Thoracic aorta (tissue), 2 donors: ENCODE measurements at places on chromosomes 1 and 21. TPM values are rescaled to one million over a fixed set of nuclear protein-coding genes. Genes with fewer than 3 reads are reported as not detected.

GRCh38 chr21:45122432-45123132, 48.2 kb downstream of the ADARB1 start:
- no peak for DNase-seq
- no peak overlapping the region for H3K4me3 ChIP-seq
- peaks cover 11% of the 10 kb centered on the region for H3K4me1 ChIP-seq
- H3K27ac ChIP-seq: no peak overlapping the region

- H3K27me3 ChIP-seq: no peaks in the 10 kb centered on the region
- H3K27ac ChIP-seq: no peak overlapping the region
- H3K4me3 ChIP-seq: no peak overlapping the region
- H3K36me3 ChIP-seq: peaks cover 73% of the 10 kb centered on the region
- no peaks in the 10 kb centered on the region for H3K4me1 ChIP-seq
Observed at GRCh38 chr1:156942176-156942575, 21.7 kb downstream of the LRRC71 start.

POU3F1 gene
- total RNA-seq: not detected

F5 gene
- 0.85 TPM for total RNA-seq

DNA sequence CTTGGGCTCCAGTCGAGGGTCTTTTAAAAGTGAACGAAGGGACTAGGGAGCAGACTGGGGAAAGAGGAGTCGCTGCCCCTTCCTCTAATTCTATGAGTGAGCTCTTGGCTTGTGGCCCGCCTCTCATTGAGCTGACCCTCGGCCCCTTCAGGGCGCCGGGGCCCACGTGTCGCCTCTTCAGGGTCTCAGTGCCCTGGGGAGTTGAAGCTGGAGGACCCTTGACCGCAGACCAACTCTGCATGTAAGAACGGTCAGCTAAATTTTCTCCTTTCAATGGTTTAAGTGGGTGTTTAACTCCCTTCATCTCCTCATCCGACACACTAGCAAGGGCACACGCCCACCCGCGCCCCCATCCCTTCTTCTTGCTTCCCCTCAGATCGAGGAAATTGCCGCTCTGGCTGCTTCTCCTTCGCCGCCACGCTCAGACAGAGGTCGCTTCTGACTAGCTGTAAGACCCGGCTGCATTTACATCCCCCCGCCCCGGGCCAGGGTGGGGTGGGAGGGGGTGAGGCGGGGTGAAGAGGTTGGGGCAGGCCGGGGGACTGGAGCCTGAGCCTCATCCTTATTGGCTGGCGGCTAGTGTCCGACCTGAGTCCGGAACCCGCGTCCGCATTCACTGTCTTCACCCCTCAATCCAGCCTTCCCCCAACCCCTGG, 10.9 kb downstream of the NR5A2 start:
- no peak overlapping the region for H3K27ac ChIP-seq
- H3K36me3 ChIP-seq: no peaks in the 10 kb centered on the region
- peak overlapping the region; percentile 73 for H3K4me3 ChIP-seq
- no peak for DNase-seq
- H3K27me3 ChIP-seq: peaks cover 24% of the 10 kb centered on the region

PYHIN1 gene
- total RNA-seq: 6.5 TPM

DNA sequence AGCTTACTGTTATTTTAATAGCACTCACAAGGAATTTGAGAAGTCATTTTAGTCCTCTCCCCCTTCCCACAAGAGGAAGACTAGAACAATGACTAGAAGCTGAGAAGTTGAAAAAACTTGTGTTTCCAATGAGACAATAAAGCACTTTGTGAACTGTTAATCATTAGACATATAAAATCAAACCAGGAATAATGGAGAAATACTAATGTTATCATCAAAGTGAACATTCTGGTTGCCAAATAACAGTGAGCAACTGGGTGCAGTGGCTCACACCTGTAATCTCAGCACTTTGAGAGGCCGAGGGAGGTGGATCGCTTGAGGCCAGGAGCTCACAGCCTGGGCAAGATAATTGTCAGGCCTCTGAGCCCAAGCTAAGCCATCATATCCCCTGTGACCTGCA, 54.0 kb upstream of the RASAL2 start:
- no peak overlapping the region for H3K27ac ChIP-seq
- H3K4me1 ChIP-seq: no peaks in the 10 kb centered on the region
- H3K4me3 ChIP-seq: no peak overlapping the region
- H3K36me3 ChIP-seq: no peaks in the 10 kb centered on the region

DNA sequence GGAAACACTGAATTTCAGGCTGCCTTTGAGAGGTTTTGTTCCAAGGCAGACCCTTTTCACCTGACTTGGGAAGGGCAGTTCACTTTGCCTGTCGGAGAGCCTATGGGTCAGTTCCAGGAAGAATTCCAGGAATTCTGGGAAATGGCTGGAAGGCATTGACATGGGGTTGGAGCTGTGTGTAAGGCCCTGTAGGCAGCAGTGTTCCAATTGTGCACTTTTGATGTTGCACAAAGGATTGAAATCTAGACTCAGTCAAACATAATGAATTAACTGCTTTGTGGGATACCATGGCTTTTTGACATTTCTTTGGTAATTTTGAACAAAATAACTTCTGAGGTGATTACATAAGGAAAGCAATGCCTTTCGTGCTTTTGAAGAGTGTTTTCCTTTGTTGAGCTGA, 184.6 kb downstream of the SDCCAG8 start:
- H3K4me1 ChIP-seq: peaks cover 11% of the 10 kb centered on the region
- no peak for DNase-seq
- no peaks in the 10 kb centered on the region for H3K27me3 ChIP-seq
- H3K36me3 ChIP-seq: no peaks in the 10 kb centered on the region

DNA sequence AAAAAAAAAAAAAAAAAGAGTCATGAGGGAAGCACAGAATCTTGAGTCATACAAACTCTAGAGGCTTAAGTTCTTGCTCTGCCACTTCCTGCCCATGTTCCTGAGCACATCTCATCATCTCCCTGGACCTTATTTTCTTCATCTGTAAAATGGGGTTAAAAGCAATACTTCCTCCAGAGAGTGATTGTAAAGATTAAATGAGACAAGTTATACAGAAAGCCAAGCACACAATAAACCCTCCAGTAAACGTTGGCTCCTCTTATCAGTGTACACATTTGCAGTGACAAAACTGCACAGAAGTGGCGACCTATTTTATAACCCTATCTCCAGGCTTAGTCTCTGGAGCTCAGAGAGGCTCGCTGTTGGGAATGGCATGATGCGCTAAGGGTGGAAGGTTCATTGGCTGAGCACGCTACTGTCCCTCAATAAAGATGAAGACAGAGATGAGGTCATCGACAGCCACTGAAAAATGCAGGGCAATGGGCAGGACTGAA, 82.1 kb downstream of the RRAGC start:
- no peaks in the 10 kb centered on the region for H3K4me1 ChIP-seq
- no peak for DNase-seq
- H3K4me3 ChIP-seq: no peak overlapping the region
- no peak overlapping the region for H3K27ac ChIP-seq

DNA sequence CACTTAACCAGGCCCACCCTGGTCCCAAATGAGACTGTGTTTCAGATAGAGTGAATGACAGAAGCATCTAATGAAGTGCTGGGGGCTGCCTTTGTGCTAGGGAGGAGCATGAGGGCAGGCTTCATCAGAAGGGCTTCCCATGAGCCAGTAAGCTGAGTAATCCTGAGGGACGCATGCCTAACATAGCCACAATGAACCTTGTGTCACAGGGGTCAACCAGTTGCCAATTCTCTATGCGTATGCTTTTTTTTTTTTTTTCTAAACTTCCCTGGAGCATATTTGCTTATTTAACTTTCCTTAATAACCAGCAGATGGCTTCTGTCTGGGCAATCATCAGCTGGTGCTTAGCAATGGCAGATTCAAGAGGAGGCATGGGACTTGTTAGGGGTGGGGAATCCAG, 25.5 kb upstream of the CYP2J2 start:
- no peaks in the 10 kb centered on the region for H3K36me3 ChIP-seq
- no peak overlapping the region for H3K4me3 ChIP-seq
- H3K27ac ChIP-seq: no peak overlapping the region
- no peaks in the 10 kb centered on the region for H3K27me3 ChIP-seq
- H3K4me1 ChIP-seq: no peaks in the 10 kb centered on the region
- DNase-seq: no peak

DNA sequence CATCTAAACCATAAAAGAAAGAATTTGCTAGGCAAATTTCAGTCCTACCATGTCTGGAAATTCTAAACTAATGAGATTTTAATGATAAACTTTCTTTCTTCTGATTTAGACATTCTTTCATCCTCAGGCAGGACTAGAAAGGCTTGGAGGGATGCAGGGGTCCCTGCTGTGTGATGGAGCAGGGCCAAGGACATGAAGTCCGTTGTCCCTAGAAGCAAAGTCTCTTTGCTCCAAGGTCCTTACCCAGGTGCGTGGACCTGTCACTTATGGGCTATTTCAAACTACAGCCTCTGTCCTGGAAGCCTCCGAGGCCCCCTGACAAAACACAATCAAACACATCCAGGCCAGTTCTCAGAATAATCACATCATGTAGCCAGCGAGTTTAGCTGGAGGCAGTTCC, 26.6 kb downstream of the URB1 start:
- H3K4me1 ChIP-seq: peaks cover 32% of the 10 kb centered on the region
- H3K27me3 ChIP-seq: no peaks in the 10 kb centered on the region
- peaks cover 73% of the 10 kb centered on the region for H3K36me3 ChIP-seq
- DNase-seq: no peak
- H3K27ac ChIP-seq: no peak overlapping the region

DNA sequence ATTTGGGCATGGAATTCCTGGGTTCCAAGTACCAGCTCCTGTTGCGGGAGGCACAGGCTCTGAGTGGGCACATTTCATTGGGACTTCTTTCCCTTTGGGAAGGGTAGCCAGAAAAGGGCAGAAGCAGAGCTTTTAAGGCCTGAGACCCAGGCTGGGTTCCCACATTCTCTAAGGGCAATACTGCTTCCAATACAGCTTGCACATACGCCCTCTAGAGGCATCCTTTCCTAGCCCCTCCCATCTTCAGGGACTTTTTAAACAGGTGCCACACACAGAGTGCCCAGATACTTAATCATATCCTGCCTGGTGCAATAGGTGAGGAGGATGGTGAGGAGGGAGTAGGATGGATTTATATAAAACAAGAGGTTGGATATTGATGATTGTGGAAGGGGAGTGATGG, 5.7 kb downstream of the GPR88 start:
- H3K4me3 ChIP-seq: no peak overlapping the region
- H3K27me3 ChIP-seq: peaks cover 7% of the 10 kb centered on the region
- no peaks in the 10 kb centered on the region for H3K36me3 ChIP-seq
- DNase-seq: no peak
- H3K27ac ChIP-seq: no peak overlapping the region
- H3K4me1 ChIP-seq: peaks cover 12% of the 10 kb centered on the region

DNA sequence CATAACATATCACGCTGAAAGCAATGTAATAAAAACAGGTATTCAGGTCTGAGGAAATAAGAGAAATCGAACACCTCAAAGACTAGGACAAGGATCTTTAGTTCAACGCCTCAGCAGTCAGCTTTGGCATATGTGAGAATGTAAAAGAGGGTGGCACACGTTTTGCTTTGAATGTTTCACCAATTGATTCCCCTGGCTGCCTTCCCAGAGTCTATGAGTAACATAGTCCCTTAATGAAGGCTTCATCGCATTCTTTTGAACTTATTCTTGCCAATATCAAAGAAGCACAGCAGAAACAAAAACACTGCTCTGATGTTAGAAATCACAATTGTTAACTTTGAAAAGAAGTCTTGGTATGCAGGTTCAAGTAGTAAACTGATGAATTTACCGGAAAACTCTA, 764.8 kb downstream of the ADGRL2 start:
- H3K4me1 ChIP-seq: peaks cover 23% of the 10 kb centered on the region
- peak; percentile 21 for DNase-seq
- no peaks in the 10 kb centered on the region for H3K36me3 ChIP-seq
- peak overlapping the region; percentile 23 for H3K27ac ChIP-seq
- peak overlapping the region; percentile 0 for H3K4me3 ChIP-seq

CR1L gene
- total RNA-seq: not detected

- H3K4me3 ChIP-seq: no peak overlapping the region
- H3K27me3 ChIP-seq: no peaks in the 10 kb centered on the region
- no peak for DNase-seq
- no peaks in the 10 kb centered on the region for H3K36me3 ChIP-seq
- H3K27ac ChIP-seq: no peak overlapping the region
Observed at GRCh38 chr1:246052603-246053002, 454.5 kb downstream of the SMYD3 start.

DNA sequence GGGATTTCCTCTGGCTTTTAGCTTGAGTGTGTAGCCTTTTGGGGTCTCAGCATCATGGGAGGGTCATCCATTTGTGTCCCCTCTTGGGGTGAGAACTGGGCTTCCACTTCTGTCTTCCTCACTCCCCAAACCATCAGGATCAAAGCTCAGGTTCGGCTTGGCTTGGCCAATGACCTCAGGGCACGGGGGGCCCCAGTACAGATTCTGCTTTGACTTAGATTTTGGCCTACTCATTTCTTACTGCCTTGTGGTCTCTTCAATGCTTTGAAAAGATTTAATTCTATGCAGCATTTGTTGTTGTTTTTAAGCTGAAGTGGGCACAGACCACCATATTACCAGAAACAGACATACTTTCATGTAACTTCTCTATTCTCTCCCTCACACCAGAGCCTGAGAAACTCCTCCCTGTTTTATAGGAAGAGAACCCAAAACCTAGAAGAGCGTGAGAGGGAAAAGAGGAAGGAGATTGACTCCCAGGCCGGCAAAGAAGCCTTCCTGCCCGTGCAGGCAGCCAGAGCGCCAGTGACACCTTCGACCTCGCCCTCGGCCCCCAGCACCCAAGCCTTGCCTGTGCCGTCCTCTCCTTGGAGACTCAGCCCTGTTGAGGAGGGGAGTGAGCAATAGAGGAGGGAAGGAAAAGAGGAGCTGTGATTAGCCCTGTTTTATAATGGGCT, 1.9 kb upstream of the S100A3 start:
- peaks cover 45% of the 10 kb centered on the region for H3K4me1 ChIP-seq
- no peak for DNase-seq
- H3K4me3 ChIP-seq: no peak overlapping the region
- H3K27me3 ChIP-seq: no peaks in the 10 kb centered on the region
- H3K36me3 ChIP-seq: no peaks in the 10 kb centered on the region
- peak overlapping the region; percentile 96 for H3K27ac ChIP-seq

DNA sequence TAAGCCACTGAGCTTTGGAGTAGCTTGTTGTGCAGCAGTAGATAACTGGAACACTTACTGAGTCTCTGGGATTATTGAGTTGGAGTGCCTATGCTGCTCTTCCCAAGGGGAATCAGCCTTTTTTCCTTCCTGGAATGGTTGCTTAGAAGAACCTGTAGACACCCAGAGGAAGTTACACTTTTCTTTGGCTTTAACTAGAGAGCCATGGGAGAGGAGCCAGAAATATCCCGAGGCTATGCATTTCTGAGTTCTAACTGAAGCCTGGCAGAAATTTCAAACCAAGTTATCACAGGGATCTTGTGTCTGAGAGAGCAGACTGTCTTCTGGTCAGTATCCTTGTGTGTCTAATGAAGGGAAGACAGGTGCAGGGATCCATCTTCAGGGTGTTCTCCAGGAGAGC, 28.3 kb downstream of the LAMC1 start:
- H3K27ac ChIP-seq: peak overlapping the region; percentile 29
- no peak for DNase-seq
- H3K4me3 ChIP-seq: peak overlapping the region; percentile 3

DNA sequence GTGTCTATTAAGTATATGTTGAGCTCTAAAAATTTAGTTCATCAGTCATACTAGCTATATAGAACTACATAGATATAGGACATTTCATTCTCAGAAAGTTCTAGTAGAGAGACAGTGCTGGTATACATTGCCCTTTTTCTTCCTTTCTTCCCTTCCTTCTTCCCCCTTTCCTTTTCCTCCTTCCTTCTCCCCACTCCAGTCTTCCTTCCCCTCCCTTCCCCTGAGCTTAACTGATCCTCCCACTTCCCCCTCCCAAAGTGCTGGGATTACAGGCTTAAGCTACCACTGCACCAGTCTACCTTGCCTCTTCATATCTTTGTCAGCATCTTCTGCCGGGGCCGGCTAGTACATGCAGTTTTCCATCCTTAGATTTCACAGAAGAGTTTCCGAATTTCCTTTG, 12.1 kb downstream of the THRAP3 start:
- no peaks in the 10 kb centered on the region for H3K36me3 ChIP-seq
- H3K4me1 ChIP-seq: peaks cover 33% of the 10 kb centered on the region
- H3K27ac ChIP-seq: no peak overlapping the region
- DNase-seq: no peak
- no peaks in the 10 kb centered on the region for H3K27me3 ChIP-seq
